ENCODE measurements at places on chromosomes 1 and 21.

DNA sequence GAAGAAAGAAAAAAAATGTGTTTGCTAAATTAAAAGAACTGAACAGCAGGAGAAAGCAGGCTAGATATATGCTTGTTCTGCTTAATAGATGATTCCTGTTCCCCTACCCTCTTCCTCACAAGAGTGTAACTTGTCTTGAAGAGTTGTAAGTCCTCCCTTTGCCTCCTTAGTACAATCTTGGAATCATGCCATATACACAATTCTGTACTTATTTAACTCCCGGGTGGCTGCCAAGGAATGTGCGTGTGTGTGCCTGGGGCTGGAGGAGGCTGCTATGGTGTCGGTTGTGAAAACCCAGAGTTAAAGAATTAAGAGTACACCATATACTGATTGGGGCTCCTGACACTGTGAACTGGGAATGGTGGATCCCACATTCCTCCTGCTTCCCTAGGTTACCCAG is 194.2 kb downstream of the SIPA1L2 start:
- no peak for DNase-seq

- DNase-seq = no peak
Observed at GRCh38 chr1:183884526-183884925, 79.6 kb downstream of the RGL1 start.

DNA sequence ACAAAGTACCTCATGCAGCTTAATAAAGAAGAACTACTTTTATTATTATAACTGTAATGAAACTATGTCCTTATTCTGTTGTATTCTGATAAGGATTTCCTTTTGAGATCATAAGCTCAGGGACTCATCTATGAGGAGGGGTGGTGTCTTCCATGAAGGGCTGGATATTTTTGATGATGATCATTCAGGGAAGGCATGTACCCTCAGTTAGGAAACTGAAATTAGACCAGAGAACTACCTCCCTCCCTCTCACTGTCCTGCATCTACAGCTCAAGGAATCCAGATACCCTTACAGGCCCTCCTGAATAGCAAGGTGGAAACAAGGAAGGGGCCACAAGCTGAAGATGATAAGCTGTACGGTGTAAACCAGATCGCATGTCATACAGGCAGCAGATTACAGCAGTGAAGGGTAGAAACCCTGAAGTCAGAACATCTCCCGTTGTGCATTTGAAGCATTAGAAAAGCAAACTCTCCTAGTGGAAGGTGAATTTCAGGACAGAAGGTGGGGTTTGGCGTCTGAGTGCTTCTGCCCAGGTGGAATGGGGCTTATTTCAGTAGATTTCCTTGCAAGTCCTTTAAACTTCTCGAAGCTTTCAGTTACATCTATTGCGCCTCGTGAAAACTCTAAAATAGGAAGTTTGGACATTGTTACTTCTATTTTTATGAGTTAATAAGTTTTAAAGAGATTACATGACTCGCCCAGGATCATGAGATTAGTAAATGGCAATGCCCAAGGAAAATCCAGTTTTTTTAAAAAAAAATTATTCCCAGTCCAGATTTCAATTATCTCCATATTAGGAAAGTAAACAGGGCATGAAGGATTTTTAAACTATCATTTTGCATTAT is 101.1 kb upstream of the HNRNPU start:
- DNase-seq = no peak

DNA sequence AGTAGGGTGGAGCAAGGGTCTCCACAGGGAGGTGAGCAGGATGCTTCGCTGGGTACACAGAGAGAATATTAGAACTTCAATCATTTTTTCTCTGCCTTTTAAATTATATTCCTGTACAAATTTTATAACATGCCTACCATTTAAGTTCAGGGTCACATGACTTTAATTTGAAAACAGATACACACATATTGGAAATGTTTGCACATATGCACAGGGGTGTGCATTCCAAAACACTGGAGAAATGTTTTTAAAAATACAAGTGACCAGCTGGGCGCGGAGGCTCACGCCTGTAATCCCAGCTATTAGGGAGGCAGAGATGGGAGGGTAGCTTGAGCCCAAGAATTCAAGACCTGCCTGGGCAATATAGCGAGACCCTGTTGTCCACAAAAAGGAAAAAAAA is 39.7 kb downstream of the NIPAL3 start:
- DNase-seq = no peak

DNA sequence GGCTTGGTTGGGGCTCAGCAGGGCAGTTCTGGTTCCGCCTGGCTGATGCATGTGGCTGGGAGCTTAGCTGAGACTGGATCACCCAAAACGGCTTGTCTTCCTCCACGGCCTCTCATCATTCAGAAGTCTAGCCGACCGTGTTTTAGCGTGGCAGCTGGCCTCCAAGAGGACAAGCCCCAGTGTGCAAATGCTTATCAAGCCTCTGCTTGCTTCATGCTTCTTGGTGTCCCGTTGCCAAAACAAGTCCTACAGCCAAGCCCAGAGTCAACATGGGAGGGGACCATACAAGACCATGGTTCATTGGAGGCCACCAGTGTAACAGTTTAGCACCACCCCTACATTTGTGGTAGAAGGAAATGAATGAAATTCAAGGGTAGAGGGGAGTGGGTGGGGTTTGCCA is 10.5 kb upstream of the KDF1 start:
- DNase-seq = no peak

- no peak for DNase-seq
Observed at GRCh38 chr1:74611887-74612286, 61.7 kb downstream of the ERICH3 start.

All from activated T-helper 1 cell treated with anti-CD3 and anti-CD28 coated beads, Interleukin-2, amount 50 U/mL, for 16 hours (primary cell).